Central memory CD4-positive, alpha-beta T cell (primary cell): ENCODE measurements at places on chromosomes 11 and 22.

DNA sequence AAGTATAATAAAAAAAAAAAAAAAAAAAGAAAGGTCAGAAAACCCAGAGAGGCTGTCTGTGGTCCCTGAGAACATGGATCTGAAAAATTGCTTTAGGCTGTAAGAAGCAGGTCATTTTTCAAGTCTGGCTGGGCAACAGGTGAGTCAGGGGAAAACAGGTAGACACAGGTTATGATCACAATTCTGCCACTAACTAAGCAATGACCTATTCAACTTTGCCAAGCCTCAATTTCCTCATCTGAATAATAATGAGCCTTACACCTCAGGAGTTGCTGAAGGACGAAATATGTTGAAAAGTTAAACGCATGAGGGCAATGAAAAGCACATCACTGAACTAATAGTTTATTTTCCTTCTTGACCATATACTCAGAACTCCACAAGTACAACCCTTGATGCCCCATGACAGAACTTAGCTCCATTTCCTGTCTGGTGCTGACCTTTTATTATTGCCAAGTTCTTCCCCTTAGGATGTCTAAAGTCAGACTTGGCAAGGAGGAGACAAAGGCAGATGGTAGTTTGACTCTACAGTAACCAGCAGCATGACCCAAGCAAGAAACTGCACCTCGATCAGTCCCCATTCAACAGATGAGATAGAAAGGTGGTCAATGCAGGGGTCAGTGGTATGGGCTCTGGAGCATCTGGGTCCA lies 93.6 kb downstream of the SYN3 start:
- DNase-seq = no peak

GRCh38 chr22:47127441-47127871 lies 365.0 kb downstream of the TBC1D22A start:
- no peak for DNase-seq

DNA sequence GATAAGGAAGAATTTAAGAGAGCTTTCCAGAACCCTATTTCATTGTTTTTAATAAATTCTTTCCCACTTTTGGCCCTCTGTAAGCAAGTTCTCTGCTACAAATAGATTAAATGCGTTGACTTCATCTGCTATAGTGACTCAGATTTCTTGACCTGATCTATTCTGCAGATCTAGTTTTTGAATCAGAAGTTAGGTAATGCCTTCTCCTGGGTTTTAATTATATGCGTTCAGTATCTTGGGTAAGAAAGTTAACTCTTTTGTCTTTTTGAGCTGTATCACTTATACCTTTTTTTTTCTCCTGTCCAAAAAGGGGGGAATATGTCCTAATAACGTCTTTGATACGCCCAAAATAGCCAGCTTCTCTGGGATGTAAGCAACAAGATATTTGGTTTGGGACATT lies 2.4 kb upstream of the HEPHL1 start:
- no peak for DNase-seq

GRCh38 chr22:19932367-19933206 lies 9.0 kb upstream of the COMT start:
- DNase-seq = no peak

DNA sequence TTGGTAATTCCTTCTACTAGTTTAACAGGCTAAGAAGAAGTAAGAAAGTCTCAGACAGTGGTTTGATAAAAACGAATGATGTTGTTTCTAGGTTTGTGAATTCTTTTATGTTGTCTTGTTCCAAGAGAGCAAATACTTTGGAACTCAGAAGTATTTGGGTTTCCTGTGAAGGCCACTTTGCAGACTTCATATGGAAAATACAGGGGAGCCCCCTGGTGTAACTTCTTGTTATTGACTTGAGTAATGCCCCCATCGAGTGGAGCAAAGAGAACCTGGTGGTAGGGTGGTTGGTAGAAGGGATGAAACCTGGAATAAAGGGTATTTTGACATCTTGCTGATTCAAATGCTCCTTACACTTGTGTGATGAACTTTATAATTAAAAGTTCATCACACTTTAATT lies 40.0 kb upstream of the PTH start:
- DNase-seq = no peak

DNA sequence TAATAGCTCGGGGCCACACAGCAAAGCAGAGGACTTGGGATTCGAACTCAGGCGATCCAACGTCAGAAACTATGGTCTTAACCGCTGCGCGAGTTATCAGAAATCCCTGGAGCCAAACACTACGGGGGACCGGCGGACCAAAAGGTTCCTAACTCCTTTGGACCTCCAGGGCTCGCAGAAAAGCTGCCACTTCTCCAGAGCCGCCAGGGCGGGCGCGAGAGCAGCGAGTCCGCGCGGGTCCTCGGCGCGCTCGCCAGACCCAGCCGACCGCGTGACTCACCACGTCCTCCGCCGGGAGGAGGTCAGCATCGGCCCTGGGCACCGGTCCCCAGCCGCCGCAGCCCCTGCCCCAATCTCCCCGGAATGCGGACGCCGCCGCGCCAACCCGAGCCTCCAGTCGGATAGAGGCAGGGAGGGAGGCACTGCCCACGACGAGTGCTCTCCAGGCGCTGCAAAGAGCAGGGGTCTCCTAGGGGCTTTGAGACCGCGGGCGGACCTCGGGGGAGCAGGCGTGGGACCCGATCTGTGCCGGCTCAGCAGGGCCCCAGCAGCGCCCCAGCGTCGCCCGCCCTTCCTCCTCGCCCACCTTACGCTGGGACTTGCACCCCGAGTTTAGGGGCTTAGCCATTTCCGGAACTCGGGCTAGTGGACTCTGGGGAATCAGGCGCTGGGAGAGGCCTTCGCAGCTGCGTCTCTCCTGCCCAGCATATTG lies 6.2 kb upstream of the ALX4 start:
- no peak for DNase-seq

GRCh38 chr11:27553186-27553585 lies 46.6 kb upstream of the LIN7C start:
- DNase-seq = no peak

DNA sequence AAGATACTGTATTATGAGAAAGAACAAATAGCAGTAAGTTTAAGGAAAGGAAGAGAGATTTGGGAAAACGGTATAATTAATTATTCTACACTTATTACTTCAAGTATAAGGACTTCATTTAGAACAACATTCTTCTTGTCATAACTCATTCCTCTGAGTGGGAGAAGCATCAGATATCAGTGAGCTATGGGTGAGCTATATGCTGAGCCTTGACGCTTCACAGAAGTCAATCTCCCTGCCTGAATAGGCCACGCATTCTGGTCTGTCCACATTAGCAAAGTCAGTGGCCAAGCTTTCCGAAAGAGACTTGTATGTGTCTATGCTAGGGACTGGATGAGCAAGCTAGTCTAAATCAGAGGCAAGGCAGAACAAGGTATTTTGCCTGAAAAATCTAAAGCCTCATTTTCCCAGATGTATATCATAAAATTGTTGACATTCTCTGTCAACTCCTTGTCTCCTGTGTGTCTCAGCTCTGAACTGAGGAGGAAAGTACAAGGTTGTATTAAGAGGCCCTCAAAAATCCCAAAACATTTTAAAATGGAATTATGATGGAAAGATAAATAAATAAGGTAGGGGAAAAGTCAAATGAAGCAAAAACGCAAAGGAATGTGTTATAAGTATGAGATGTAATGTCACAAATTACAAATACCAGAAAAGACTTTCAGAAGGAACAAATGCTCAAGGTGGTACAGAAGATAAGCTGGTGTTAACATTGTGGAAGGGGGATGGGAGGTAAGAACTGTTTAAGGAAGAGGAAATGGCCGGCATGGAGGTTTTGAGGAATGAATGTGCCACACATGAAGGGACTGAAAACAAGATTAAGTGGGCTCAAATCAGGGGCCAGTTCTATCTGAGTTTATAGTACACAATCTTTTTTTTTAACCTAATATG lies 1.4 kb downstream of the OR52N2 start:
- DNase-seq = no peak

DNA sequence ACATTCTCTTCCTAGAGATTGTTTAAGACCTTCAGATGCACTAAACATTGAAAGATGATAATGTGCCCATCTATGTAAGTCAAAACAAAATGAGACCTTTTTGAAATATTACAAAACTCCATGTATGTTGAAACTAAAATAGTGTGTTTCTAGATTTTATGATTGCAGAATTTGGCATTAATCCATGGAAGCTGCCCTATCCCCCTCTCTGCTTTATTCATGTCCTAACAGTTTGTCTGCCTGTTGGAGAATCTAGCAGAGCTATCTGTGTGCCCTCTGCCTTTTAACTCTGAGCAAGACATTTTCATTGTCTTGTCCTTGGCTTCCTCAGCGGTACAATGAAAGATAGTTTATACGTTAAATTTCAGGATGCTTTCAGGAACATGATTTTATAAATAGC lies 105.5 kb downstream of the FAT3 start:
- no peak for DNase-seq

GRCh38 chr22:44067033-44067432 lies 42.9 kb downstream of the PARVB start:
- no peak for DNase-seq

DNA sequence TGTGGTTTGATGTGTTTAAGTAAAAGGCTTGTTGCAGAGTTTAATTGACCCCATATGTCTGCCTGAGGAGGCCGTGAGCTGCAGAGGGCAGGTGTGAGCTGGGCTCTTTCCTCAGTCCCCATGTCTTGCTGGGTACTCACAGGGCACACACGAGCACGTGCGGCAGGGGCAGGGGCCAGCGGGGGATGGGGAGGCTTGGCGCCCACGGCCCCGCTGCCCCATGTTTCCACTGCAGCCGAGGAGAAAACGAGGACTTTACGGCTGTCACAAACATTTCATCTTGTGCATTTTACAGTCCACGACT lies 24.7 kb upstream of the CCDC188 start:
- DNase-seq = no peak

GRCh38 chr22:23516304-23516703 lies 63.8 kb downstream of the IGLL1 start:
- no peak for DNase-seq

- DNase-seq = no peak
Measured at GRCh38 chr11:62245271-62245753, 3.3 kb downstream of the SCGB1D2 start.

DNA sequence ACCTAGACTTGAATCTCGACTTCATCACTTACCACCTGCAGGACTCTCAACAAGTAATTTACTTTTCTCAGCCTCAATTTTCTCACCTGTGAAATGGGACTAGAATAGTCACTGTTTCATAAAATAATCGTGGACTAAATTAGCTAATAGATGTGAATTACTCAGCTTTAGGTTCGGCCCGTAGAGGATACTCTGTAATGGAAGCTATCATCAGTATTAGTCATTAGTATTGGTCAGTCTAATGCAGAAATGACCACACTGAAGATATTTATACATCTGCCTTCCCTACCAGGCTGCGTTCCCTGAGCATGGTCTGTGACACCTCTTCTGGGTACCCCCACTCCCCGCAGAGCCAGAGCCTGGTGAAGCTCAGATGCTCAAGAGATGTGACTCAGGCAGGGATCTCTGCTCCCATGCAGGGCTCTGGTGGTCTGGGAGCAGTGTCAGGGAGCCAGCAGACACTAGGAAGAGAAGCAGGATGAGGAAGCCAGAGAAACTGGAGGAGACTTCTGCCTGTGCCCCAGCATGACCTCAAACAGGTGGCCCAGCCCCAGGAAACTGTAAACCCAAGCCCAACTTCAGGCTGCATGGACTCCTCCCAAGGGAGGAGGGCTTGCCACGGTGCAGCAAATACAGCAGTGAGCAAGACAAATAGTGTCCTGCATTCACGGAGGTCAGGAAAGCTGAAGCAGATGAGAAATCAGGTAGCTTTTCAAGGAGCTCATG lies 88.0 kb upstream of the E2F8 start:
- DNase-seq = no peak
